Right lung (tissue), 10 donors: ENCODE measurements at places on chromosomes 16 and 17. TPM values are rescaled to one million over a fixed set of nuclear protein-coding genes. Genes with fewer than 3 reads are reported as not detected.

Gene PLEKHH3
- 34.9 TPM for polyA plus RNA-seq

Gene HIGD1B
- 19.7 TPM for polyA plus RNA-seq

Gene HS3ST3A1
- 9.1 TPM for polyA plus RNA-seq

Gene SOST
- polyA plus RNA-seq: not detected

Gene HCRT
- not detected for polyA plus RNA-seq

Gene ATP2C2
- polyA plus RNA-seq: 15.8 TPM

Gene CHST4
- 0.15 TPM for polyA plus RNA-seq

Gene NATD1
- 9.1 TPM for polyA plus RNA-seq

Gene RNF222
- 0.05 TPM for polyA plus RNA-seq

Gene LYRM1
- 33.4 TPM for polyA plus RNA-seq
